ENCODE measurements at places on chromosomes 3 and 15.

DNA sequence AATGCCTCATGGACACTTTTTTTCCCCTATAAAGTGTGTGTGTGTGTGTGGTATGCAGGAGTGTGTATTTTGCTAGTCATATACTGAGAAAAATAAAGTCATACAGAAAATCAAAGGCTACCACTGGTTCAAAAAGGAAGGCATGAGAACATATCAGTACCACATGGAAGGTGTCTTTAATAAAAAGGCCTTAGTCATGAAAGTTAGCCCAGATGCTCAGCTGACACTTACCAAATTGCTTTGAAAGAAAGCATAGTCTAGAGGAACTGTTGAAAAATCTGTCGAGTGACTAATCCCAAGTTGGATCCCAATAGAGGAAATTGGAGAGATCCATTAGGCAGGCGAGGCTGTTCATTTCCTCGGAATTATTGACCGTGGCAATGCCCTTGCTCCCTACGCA is 432.9 kb upstream of the CFAP20DC start:
- no peak for DNase-seq

DNA sequence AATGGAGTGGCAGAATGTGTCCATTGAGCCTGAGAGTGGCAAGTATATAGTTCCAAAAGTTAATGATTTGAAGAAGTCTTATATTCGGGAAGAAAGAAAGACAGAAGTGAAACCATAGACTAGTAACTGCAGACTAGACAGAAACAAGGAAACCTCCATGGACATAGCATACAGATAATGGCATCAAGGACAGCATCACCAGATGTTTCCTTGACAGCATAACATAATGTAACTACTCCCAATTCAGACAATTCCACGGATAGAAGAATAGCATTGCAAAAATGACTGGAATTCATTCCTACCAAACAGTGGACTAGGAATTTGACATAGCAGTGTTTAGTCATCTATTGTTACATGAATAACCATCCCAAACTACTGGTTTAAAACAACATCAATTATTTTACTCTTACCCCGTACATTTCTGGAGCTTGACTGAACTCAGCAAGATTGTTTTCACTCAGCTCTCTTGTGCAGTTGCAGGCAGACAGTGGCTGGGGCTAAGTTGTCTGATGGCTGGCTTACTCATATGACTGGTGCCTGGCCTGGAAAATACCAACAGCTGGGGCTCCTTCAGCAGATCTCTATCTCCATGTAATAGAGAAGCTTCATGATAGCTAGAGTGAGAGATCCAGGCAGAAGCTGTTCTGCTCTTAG is 109.7 kb upstream of the GADL1 start:
- no peak for DNase-seq

DNA sequence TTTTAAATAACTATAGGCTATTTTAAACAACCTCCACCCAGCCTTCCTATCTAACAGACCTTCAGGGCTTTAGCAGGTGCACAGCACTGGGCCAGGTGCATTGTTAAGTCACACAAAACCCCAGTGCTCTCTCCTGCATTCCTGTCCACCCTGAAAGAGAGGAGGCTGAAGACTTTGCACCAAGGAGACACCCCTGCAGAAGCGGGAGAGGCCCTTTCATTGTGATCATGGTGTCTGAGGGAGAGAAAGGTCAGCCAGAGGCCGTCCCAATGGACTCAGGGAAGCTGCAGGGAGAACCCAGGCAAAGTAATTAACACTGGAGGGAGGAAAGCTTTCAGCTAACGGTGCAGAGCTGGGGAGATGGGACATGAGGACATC is 5.2 kb downstream of the LRIG1 start:
- DNase-seq = no peak

DNA sequence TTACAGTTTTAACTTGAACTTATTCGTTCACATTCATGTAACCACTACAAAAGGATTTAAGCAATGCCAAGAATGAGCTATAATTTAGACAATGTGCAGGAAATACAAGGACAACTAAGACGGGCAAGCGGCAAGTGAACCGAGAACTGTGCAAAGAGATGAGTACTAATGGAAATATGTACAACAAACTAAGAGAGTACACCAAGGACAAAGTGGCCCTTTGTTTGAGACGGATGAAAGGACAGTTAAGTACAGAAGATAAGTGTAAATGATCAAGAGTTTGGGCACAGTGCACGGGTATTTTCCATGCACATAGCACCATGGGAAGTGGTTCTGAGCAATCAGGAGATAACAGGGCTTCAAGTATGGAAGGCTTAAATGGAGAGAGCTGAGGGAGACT is 281.7 kb downstream of the ROBO2 start:
- no peak for DNase-seq

DNA sequence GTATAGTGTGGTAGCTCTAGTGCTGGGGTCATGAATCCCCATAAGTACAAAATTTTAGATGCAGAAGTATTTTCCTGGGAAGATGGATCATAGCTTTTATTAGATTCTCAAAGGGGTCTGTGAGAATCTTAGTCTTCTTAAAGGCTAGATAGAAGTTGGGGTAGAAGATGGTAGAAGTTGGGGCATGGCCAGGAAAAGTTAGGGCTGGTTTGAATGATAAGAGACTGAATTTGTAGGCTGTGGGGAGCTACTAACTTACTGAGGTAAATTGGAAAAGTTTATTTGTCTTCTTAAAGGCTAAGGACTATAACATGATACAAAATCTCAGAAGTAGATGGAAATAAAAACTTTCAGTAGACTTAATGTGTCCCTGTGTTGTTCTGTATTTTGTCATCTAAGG is 1.6 kb upstream of the UBE2Q2 start:
- no peak for DNase-seq

- no peak for DNase-seq
These were observed 29.4 kb upstream of the ACAD9 start for GRCh38 chr3:128849911-128850455.

DNA sequence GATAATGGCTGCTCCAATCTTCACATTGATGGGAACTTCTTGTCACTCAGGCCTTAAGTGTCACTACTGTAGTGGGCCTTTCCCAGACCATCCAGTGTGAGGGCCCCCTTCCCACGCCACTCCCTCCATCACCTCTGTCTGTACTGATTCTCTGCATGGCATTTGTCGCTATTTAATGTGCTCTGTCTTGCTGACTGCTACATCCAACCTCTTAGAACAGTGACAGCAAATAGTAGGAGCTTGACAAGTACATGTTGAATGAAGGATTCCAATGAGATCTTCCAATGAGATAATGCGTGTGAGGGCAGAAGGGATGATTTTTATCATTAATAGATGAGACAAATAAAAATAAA is 5.6 kb upstream of the CCR9 start:
- DNase-seq = no peak

GRCh38 chr3:116238846-116239565 is 206.3 kb downstream of the LSAMP start:
- no peak for DNase-seq

DNA sequence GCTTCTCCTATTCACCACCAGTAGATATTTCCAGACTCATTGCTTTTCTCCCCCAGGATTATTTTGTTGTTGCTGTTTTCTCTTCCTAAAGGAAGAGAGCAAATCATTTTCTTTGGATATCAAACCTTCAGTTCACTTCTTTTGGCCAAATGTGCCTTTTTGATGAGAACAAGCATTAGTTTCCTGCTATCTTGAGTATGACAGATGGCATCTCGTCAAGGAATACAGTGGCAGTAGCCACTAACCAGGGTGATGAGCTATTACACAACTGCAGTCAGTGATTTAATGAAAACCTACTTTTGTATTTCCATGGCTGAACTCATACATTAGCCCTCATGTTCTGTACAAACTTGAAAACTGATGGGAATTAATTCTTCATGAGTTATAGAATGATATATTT is 354.6 kb downstream of the CADM2 start:
- no peak for DNase-seq

GRCh38 chr15:36358094-36358493 is 221.3 kb upstream of the CDIN1 start:
- no peak for DNase-seq

GRCh38 chr3:197317250-197317963 is 19.0 kb upstream of the DLG1 start:
- DNase-seq = no peak
